NCI-H2029 treated with DMSO at 0.1 percent for 48 hours (cell line): ENCODE measurements at places on chromosomes 1 and 21.

GRCh38 chr21:14589855-14590563 is 43.9 kb upstream of the SAMSN1 start:
- no peak for DNase-seq

GRCh38 chr1:96281491-96281890 is 440.1 kb upstream of the PTBP2 start:
- DNase-seq: no peak

DNA sequence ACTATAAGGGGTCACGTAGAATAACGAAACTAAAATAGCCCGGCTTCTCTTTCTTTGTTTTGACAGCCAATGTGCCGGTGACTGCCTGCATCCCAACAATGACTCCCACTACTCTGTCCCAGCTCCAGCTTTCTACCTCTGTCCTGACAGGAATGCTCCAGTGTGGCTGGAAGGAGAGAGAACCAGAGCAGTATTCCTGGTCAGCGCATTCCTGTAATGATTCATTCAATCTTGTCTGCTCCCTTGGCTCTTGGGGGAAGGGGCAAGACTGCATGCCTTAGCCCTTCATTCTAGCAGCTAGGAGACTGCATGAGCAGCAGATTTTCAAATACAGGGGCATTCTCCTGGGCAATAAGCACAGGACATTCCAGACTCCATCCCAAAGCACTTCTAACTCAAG is 132.1 kb upstream of the PRMT6 start:
- DNase-seq: no peak

GRCh38 chr1:116164150-116164549 is 53.0 kb downstream of the MAB21L3 start:
- no peak for DNase-seq

DNA sequence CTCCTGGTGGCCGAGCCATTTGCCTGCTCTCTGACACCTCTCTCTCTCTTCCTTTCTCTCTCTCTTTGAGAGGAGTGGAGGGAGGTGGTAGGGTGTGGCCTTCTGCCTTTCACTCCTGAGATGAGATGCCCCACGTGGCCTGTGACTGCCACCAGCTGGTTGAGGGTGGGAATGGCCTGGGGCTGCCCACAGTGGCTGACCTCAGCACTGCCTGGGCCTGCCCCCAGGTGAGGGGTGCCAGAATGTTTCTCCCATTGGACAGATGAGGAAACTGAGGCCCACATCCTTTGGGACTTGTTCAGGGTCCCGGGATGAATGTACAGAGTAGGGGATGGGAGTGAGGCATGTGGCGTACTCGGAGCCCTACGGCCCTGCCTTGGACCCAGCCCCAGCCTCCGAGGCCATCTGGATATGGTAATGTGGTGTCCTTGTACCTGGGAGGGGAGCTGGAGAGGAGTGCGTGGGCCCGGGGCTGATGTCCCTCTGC is 12.7 kb upstream of the C1orf167 start:
- no peak for DNase-seq

DNA sequence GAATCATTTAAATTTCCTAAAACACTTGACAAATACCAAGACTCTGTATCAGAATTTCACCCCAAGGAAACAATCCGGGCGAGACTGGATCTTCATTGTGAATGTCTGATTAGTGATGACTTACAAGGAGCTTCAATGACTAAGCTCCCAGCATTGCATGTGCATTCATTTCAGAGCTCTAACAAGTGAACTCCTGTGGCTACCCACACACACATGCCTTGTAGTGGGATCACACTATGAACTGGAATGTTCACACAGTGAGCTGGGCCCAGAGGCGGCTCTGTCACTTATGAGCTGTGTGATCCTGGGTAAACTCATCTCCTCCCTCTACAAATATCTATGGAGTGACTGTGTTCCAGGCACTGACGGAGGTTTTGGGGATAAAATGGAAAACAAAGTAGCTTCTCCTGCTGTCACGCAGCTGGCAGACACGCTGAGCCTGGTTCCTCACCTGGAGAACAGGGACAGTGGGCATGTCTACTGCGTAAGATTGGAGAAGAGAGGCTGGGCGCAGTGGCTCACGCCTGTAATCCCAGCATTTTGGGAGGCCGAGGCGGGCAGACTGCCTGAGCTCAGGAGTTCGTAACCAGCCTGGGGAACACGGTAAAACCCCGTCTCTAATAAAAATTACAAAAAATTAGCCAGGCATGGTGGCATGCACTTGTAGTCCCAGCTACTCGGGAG is 56.9 kb downstream of the CLSTN1 start:
- DNase-seq: no peak

GRCh38 chr1:196538473-196538872 is 69.8 kb downstream of the KCNT2 start:
- DNase-seq: no peak

DNA sequence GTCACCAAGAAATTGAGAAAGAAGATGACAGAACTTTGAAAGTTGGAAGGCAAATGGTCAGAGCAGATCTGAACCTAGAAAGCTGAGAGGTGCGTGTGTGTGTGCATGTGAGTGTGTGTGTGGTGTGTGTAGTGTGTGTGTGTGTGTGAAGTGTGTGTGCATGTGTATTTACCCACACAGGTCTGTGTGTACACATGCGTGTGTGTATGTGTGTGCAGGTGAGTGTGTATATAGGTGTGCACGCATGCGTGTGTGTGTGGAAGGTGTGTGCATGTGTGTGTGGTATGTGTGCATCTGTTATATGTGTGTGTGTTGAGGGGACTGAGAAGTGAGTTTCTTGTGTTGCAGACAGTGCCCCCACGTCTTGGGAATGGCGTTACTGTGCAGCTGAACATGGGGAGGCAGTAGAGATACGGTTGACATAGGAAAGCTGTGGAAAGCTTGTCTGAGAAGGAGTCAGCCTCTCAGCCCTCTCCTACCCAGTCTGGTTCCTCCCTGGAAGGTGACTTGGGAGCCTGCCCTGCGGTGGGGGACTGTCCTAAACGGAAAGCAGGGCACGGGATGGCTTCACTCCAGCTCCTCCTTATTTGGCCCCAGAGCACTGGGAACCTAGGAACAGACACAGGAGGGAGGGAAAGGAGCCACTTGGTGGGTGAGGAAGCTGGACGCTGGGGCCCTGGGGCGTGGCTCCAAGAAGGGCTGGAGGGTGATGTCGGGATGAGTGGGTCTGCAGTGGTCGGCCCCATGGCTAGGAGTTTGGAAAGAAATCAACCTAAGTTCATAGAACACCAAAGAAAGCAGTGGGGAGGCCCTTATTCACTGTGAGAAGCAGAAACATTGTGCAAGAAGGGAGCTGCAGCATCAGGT is 97.2 kb downstream of the PCBP3 start:
- no peak for DNase-seq

- DNase-seq: no peak
These were observed 319.1 kb downstream of the GPATCH2 start for GRCh38 chr1:217311766-217312165.

DNA sequence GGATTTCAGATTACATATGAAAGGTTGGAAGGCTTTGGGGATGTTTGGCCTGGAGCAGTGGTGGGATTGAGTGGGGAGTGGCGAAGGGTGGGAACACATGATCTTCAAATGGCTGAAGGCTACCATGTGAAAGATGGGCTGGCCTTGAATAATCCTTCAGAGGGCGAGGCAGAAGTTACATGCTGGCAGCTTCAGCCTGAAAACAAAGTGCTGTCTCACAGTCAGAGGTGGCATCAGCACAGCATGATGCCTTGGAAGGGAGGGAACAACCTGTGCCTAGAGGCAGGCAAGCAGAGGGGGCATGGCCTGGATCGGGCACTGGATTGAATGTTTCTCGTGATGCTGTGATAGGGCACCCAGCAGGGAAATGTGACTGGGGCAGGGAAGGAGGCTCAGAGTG is 130.8 kb downstream of the BEND5 start:
- DNase-seq: no peak

GRCh38 chr1:230425252-230426091 is 660 bp downstream of the PGBD5 start:
- no peak for DNase-seq
